ENCODE measurements at places on chromosomes 5 and 9. TPM values are rescaled to one million over a fixed set of nuclear protein-coding genes. Genes with fewer than 3 reads are reported as not detected.
A peak's percentile ranks its signal among the peaks of the same experiment; 100 is the strongest.

GRCh38 chr5:138706655-138707480 is 46.4 kb upstream of the CTNNA1 start:
- DNase-seq: peak; percentile 61

GRCh38 chr5:6732634-6733410 is 19.6 kb downstream of the TENT4A start:
- peak; percentile 76 for DNase-seq

GRCh38 chr5:170491479-170491878 is 12.3 kb upstream of the KCNIP1 start:
- peak; percentile 59 for DNase-seq

GRCh38 chr9:126698756-126699155 is 85.0 kb downstream of the LMX1B start:
- DNase-seq: no peak

DNA sequence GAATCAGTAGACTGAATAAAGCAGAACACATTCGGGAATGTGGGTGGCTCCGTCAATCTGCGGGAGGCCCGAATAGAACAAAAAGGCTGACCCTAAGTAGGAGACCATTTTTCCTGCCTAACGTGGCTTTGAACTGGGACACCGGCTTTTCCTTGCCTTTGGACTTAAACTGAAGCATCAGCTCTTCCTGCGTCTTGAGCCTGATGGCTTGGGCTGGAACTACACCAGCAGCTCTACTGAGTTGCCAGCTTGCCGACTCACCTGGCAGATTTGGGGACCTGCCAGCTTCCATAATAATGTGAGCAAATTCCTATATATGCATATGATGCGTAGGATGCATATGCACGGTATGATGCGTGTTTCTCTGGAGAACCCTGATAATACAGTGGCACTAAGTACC is 111.3 kb downstream of the DAPK1 start:
- no peak for DNase-seq

- no peak for DNase-seq
Observed at GRCh38 chr5:24368115-24368514, 276.7 kb downstream of the CDH10 start.

GRCh38 chr5:169856571-169856970 is 123.7 kb downstream of the INSYN2B start:
- DNase-seq: peak; percentile 91

DNA sequence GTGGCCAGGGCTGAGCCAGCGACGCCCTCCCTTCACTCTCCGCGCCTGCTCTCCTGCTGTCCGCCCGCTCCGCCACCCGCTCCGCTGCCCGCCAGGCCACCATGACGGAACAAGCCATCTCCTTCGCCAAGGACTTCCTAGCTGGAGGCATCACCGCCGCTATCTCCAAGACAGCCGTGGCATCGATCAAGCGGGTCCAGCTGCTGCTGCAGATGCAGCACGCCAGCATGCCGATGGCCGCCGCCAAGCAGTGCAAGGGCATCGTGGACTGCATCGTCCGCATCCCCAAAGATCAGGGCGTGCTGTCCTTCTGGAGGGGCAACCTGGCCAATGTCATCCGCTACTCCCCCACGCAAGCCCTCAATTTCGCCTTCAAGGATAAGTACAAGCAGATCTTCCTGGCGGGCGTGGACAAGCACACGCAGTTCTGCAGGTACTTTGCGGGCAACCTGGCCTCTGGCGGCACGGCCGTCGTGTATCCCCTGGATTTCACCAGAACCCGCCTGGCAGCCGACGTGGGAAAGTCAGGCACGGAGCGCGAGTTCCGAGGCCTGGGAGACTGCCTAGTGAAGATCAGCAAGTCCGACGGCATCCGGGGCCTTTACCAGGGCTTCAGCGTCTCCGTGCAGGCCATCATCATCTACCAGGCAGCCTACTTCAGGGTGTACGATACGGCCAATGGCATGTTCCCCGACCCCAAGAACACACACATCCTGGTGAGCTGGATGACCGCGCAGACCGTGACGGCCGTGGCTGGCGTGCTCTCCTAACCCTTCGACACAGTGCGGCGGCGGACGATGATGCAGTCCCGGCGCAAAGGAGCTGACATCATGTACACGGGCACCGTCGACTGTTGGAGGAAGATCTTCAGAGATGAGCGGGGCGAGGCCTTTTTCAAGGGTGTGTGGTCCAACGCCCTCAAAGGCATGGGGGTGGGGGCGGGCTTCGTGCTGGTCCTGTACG is 1130.4 kb upstream of the ACO1 start:
- DNase-seq: no peak

DNA sequence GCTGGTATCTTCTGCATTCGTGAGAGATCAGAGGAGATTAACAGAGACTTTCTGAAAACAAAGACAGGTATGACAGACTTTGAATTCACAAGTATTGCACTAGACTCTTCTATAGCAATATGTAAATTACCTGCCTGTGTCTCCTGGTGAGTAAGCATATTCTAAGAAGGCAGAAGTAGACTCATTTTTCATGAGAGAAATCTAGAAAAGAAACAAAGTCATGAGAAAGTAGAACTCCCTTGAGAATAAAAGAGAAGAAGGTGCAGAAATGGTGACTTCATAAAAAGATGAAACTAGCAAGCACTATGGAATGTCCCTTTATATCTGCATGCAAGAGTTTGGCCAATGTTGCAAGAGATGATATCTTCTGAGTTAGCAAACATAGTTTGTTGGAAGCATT is 419.8 kb downstream of the DMRT2 start:
- DNase-seq: no peak

- DNase-seq: peak; percentile 67
Observed at GRCh38 chr5:19795218-19795617, 192.8 kb downstream of the CDH18 start.

Gene SH2D3C
- not detected for total RNA-seq

Gene CXCL14
- not detected for total RNA-seq

Gene GARNL3
- 0.27 TPM for total RNA-seq

Gene RELL2
- 3.6 TPM for total RNA-seq

Gene SPINK6
- not detected for total RNA-seq
